ENCODE measurements at places on chromosomes 2 and 18. TPM values are rescaled to one million over a fixed set of nuclear protein-coding genes. Genes with fewer than 3 reads are reported as not detected.

Gene TMEM37
- total RNA-seq = not detected

Gene TUBB8B
- not detected for total RNA-seq

Gene SDC1
- total RNA-seq = 0.10 TPM

Gene LONRF2
- 0.03 TPM for total RNA-seq

Gene HES6
- total RNA-seq = 6.8 TPM

Gene APOB
- total RNA-seq = not detected

Gene CROCC2
- not detected for total RNA-seq

Gene C2orf49
- total RNA-seq = 21.9 TPM

Gene PSD4
- 290 TPM for total RNA-seq

Gene KCNG2
- not detected for total RNA-seq

Gene RND3
- not detected for total RNA-seq
